NCI-H524 (cell line): ENCODE measurements at places on chromosomes 12 and 14.

- DNase-seq, result no peak
Observed at GRCh38 chr12:31929027-31929526, 30.1 kb upstream of the RESF1 start.

DNA sequence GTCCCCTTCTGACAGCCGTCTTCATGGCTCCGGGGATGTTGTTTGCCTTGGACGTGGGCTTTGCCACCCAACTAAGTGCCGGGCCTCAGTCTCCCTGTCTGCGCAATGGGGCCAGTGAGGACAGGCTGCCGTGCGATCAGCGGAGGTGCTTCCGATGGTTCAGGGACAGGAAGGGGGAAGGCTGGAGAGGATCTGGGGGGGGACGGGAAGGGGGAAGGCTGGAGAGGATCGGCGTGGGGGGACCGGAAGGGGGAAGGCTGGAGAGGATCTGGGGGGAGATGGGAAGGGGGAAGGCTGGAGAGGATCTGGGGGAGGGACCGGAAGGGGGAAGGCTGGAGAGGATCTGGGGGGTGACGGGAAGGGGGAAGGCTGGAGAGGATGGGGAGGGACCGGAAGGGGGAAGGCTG, 3.4 kb downstream of the MMP17 start:
- peak; percentile 78 for DNase-seq

GRCh38 chr12:28035500-28035899, 63.0 kb upstream of the PTHLH start:
- DNase-seq, result no peak

DNA sequence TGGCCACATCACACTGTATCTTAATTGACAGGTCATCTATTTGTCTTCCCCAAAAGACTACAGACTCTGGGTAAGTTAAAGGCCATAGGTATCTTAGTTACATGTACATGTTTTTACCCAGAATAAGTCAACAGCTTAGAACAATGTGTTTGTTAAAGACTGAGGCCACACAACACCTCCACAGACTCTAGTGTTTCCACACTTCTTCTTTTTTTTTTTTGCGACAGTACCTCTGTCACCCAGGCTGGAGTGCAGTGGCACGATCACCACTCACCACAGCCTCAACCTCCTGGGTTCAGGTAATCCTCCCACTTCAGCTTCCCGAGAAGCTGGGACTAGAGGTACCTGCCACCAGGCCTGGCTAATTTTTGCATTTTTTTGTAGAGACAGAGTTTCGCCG, 1.3 kb downstream of the GPN3 start:
- no peak for DNase-seq

DNA sequence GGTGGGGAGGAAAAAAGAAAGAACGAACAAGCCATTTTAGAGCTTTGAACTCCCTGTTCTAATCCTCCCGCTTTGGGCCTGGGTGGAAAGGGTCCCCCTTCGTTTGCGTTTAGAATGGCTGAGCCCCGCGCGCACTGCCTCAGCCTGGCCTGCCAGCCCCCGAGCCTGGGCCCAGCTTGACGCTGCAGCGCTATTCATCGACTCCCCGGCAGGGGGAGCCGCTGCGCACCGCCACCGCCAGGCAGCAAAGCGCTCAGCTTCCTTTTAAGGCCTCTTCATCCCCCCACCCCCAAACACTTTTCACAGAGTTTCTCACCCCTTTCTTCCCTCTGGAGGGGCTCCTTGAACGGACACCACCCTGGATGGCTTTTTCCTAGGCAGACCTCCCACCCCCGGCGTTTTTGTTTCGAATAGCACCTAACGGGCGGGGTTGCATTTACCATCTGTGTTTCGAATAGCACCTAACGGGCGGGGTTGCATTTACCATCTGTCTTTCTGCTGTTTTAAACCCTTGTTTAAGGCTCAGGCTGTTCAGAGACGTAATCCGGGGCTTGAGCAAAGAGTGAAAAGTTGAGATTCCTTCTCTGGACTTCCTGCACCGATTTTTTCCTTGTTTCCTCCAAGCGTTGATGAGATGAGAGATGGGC, 56.4 kb upstream of the PIWIL1 start:
- DNase-seq, result peak; percentile 84

DNA sequence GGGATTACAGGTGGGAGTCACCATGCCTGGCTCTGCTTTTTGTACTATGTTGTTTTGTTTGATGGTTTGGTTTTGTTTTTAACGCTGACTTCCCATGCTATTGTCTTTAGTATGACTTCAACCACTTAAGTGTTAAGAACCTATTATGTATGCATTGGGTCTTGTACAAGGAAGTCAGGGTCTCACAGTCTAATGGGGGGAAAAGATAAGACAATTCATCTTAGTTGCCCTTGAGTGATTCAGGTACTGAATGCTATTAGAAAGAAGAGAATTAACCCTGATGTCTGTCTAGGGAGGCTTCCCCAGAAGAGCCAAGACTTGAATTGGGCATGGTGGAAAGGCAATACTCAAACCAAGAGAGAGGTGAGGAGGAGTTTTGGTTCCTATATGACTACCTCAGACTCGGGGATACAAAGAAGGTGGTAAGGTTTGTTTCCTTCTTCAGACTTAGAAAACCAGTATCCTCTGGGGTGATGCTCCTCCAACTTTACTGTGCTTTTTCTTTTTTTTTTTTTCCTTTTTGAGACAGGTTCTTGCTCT, 64.6 kb downstream of the SUSD6 start:
- no peak for DNase-seq

- DNase-seq, result no peak
Observed at GRCh38 chr14:88243946-88244345, 79.1 kb downstream of the KCNK10 start.

- no peak for DNase-seq
Observed at GRCh38 chr14:67510836-67511235, 22.3 kb upstream of the PLEKHH1 start.

DNA sequence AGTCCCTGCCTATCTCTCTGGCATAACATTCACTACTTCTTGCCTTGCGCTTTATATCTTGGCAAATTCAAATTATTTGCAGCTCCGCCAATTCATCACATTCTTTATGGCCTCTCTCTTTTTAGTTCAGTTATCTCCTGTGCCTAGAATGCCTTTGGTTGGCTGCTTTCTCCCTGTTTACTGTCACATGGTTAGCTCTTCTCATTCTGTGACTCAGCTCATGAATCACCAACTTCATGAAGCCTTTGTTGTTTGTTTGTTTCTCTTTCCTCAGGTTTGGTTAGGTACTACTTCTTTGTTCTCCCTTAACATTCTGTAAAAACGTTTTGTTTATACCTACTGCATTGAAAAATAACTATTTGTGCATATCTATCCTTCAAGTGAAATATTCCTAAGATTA, 376.5 kb upstream of the GARIN6 start:
- no peak for DNase-seq

GRCh38 chr12:78331181-78331580, 500.5 kb downstream of the NAV3 start:
- no peak for DNase-seq

DNA sequence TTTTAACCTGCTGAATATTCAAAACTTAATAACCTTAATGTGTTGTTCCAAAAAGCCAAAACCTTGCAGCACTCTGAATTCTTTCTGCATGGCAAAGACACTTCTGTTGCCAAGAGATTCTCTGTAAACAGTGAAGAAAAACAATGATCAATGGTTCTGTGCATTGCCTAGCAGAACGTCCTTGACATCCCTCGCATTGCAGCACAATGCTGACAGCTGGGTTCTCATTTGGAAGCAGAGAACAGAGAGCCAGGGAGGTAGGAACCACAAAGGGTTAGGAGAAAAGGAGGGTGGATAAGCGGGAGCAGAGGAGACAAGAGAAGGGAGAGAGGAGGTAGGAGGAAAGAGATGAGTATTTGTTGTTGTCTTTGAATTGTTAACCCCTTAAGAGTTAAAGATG, 501.1 kb downstream of the NAV3 start:
- DNase-seq, result no peak

DNA sequence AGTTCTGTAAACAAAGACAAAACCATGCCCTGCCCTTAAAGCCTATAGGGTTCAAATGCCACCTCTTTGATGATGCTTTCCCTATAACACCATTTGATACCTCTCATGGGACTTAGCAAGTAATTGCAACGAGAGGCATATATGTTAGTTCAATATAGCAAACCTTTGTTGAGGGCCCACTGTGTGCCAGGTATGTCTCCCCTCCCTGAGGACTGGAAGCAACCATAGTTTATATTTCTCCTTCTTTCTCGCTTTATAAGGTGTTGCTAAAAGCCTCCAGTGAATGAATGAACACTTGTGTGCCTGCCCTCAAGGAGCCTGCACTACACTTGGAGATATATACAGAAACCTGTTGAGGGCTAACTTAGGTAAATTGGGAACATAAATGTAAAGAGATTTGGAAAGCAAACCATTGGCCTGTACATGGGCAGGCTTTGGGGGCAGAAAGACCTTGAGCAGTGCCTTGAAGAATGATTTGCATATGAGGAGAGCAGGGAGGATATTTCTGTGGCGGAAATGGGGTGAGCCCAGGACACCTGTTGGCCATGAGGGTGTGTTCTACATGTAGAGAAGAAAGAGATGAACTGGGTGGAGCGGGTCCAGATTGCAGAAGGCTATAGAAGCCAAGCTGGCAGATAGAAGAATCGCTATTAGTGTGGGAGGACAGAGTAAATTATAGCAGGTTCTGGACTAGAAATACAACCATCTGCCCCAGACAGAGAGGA, 1.8 kb upstream of the CKAP4 start:
- peak; percentile 3 for DNase-seq

- peak; percentile 59 for DNase-seq
Observed at GRCh38 chr12:123139926-123140675, 10.8 kb downstream of the PITPNM2 start.

DNA sequence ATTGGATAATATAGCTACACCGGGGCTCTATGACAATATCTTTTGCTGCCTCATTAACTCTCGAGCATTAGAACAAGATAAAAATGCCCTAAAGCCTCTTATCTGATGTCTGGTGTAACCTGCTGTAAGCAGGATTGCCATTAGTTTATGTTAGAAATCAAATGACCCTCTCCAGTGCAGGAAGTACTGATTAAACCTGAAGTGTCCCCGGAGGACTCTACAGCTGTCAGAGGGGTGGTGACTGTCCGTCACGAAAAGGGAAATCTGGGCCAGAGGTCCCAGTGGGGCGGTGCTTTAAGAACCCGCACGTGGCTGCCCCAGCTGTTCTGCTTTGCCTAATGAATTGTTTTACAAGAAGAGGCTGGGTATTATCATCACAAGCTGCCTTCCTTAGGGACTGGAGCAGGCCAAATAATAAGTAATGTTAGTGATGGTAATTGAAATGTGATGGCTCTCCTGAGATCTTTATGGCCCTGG, 55.7 kb downstream of the LIN52 start:
- peak; percentile 100 for DNase-seq

GRCh38 chr12:82930301-82930700, 243.6 kb downstream of the TMTC2 start:
- no peak for DNase-seq

- DNase-seq, result no peak
Observed at GRCh38 chr12:100442403-100442802, 31.3 kb upstream of the NR1H4 start.

GRCh38 chr12:95337146-95337545, 119.5 kb downstream of the VEZT start:
- no peak for DNase-seq

GRCh38 chr12:27005495-27005894, 8.7 kb downstream of the TM7SF3 start:
- DNase-seq, result no peak

DNA sequence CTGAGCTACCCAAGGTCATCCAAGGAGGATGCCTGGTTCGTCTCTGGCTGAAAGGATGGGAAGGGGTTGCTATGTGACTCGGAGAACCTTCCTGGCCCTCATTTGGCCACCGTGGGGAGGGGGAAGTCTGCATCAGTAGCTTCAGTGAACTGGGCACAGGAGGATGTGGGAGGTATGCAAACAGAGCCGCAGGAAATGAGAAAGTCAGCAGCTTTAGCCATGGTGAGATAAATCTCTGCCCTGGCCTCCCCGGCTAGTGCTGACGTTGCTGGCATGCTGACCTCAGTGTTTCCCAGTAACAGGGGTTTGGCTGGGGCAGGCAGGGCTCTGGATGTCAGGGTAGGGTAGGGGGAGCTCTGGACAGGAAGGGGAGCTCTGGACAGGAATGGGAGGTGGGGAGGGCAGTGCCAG, 2.3 kb upstream of the CEBPE start:
- no peak for DNase-seq

DNA sequence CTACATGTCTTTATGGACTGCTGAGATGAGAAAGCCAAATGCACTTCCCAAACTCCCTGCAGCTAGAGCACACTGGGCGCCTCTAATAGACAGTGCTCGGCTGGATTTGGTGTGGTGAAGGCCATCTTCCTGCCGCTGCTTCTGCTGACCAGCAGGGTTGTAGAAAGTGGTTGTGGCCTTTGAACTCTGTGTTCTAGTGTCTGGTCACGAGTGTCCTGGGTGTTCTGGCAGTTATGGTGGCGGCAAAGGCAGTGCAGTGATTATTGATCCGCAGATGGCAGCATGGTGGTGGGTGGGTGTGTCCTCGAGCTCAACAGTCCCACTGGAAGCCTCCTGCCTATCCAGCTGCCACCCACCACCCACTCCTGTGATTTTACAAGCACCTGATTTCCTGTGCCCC, 43.4 kb downstream of the SMIM41 start:
- no peak for DNase-seq

GRCh38 chr12:57985685-57986084, 44.3 kb downstream of the ATP23 start:
- no peak for DNase-seq
